ENCODE measurements at places on chromosomes 4 and X. TPM values are rescaled to one million over a fixed set of nuclear protein-coding genes. Genes with fewer than 3 reads are reported as not detected.

The TLR10 gene
- 0.17 TPM for total RNA-seq

The ADAMTS3 gene
- 0.25 TPM for total RNA-seq

The ART3 gene
- total RNA-seq: not detected

The TSPAN6 gene
- total RNA-seq: 44.2 TPM

The LDOC1 gene
- 12.9 TPM for total RNA-seq

The PPP1R2C gene
- total RNA-seq: not detected

The BTK gene
- 22.6 TPM for total RNA-seq

The DCAF16 gene
- total RNA-seq: 13.4 TPM
